ENCODE measurements at places on chromosomes 1 and 21.

GRCh38 chr1:111251570-111251969 is 24.1 kb downstream of the CHI3L2 start:
- no peak for DNase-seq

DNA sequence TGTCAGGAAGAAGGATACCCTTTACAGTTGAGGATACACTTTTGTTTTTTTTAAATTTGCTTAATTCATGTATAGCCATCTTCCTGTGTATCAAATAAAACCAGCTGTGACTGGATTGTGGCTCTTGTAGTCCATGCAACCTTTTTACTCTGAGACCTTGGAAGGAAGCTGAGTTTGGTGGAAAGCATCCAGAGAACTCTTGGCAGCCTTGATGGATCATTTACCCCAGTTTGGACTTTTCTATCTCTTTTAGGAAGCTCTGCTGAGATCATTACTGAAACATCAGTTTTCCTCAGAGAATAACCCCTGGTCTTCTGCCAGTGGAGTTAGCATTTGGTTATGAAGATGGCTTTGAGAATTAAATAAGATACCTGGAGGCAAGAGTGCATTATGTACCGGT is 21.2 kb upstream of the APOBEC4 start:
- no peak for DNase-seq

DNA sequence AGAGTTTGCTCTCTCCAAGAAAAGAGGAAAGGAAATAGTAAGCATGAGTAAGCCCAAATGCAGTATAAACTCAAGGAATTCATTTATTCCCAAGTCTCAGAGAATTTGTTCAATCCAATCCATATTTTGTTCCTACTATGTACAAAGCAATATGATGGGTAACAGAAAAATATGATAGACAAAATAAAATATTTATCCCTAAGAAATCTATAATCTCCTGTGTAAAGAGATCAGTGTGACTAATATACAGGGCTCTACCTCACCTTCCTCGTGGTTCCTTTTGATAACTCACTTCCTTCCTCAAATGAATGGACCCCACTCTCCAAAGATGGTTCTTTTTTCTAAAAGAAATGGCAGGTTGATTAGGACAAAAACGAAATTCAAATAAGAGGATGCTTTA is 7.6 kb downstream of the CLSPN start:
- DNase-seq = no peak

DNA sequence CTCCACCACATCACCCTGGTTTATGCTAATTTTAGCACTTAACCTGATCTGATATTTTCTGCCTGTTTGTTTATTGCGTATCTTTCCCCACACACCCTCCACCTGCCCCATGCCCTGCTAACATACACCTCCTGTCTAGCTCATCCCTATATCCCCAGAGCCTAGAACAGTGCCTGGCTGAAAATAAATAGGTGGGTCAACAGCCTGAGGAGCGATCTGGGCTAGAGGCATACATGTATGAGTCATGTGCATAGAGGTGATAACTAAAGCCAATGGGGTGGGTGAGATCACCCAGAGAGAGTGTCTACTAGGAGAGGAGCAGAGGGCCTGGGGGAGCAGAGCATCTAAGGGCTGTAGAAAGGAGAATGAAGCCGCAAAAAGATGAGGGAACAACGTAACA is 2.7 kb downstream of the HTR1D start:
- no peak for DNase-seq

GRCh38 chr1:86000601-86001000 is 156.0 kb downstream of the COL24A1 start:
- DNase-seq = no peak

DNA sequence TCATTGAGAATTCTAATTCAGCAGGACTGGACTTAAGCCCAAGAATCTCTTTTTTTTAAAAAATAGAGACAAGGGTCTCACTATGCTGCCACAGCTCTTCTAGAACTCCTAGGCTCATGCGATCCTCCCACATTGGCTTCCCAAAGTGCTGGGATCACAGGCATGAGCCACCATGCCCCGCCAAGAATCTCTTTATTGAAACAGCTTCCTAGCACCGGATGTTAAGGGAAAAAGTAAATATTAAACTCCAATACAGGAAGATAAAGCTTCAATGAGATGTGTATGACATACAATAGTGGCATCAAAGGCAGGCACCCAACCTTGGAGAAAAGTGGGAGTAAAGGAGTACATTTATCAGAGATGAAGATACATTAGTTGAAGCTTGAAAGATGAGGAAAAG is 25.5 kb downstream of the PUM1 start:
- no peak for DNase-seq

GRCh38 chr21:16504766-16505165 is 775.0 kb downstream of the USP25 start:
- DNase-seq = no peak

- DNase-seq = no peak
Observed at GRCh38 chr1:15509586-15509985, 14.4 kb downstream of the CASP9 start.

- no peak for DNase-seq
Observed at GRCh38 chr1:94303005-94303404, 65.6 kb upstream of the ARHGAP29 start.

DNA sequence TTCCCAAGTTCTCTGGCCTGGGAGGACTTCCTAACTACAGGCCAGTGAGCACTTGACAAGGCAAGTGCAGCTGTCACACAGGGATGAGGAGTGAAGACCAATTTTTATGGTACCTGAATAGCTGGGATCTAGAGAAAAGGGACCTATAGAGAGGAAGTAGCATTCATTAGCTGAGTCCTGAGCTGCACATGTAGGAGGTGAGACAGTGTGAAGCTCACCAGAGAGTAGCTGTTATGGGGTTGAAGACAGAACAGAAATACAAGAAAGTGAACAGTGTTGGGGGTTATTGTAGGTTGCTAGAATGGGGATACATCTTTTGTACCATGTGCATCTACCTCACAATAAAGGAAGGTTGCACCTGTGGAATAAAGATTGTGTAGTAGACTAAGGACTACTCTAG is 37.7 kb upstream of the PYHIN1 start:
- DNase-seq = no peak

DNA sequence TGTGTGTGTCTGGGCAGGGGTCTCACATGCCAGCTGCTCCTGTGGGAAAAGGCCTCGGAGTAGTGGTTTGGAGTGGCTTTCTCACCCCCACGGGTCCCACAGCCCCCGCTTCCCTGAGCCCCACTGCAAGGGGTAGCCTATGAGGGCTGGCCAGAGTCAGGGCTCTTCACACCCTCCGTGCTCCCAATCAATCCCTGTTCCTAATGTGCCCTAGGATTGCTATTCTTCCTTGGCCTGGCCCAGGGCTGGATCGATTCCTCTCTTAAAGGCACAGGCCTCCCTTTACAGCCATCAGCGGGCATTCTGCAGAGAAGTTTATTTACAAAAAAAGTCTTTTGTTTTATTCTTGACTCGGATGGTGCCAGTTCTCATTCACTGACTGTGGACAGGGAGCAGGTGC is 19.3 kb upstream of the ACTL8 start:
- no peak for DNase-seq

DNA sequence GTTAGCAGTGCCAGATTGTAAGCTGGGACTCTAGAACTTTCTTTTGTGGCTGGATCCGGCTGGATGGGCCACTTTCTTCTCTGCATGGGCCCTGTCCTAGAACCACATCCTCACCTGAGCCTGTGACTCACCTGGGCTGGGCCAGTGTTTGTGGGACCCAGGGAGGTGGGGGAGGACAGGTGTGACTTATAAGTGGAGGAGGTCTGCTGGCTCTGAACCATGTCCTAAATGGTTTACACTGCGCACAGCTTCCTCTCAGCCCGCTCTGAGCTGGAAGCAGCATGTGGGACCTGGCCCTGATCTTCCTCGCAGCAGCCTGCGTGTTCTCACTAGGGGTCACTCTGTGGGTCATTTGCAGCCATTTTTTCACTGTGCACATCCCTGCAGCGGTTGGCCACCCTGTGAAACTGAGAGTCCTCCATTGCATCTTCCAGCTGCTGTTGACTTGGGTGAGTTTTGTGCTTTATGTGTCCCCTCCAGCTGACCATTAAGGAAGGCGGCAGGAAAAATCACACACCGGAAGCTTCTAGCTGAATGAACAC is at the start of gene AADACL3:
AADACL3 (plus strand) TSS at position 215 of the 542 bp plus-strand sequence; CDS start at position 282, 67 bp downstream.
- no peak for DNase-seq

DNA sequence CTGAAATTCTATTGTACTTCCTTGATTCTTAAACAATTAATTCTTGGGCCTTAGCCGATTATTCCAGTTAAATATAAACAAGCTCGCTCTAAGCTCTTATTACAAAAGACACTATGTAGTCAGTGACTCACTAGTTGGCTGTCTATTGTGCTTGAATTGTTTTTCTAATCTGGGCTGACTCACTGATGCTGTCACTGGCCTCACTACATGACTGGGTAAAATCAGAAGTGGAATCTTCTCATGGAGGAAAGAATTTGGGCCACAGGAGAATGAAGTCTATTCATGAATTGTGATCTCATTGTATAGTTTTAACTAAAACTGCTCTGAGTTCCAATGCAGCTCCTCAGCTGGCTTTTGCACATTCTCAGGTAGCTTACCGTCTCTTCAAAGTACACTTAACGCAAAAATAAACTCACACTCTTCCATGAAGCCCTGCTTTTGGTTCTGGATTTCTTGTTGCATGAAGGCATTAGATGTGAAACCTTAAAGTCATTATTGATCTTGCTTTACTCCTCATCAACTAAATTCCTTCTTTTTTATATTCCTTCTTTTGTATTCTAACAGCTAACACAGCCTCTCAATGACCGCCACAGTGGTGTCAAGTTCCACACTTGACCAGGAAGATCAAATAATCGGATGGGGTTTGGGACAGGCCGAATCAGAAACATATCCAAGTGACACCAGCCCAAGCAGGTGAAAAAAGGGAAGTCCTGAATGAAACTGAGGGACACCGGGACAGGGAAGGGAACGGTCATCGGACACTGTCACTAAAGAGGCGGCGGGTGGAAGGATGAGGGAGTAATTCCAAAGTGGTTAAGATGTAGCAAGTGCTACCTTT is 80.9 kb upstream of the LBR start:
- no peak for DNase-seq

DNA sequence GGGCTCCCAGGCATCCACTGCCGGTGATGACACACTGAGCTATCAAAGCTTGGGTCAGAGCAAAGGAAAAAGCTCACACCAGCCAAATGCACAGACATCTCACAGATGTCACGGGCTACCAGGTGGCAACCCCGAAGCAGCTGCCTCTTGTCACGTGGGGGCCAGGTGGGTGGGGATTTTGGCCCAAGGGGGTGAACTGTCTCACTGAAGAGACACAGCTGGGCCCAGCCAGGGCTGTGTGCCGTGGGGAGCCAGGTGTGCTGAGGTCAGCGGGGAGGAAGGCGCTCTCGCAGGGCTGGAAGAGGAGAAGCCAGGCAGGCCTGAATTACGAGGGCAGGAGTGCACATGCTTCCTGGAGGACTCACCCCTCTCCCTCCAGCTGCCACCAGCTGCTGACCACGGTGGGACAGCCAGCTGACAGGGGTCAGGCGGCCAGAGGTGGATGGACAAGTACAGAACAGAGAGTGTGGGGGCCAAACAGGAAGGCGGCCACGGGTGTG is 32.4 kb downstream of the KCNN3 start:
- DNase-seq = no peak

GRCh38 chr1:152191711-152192110 is 32.3 kb downstream of the HRNR start:
- DNase-seq = no peak

DNA sequence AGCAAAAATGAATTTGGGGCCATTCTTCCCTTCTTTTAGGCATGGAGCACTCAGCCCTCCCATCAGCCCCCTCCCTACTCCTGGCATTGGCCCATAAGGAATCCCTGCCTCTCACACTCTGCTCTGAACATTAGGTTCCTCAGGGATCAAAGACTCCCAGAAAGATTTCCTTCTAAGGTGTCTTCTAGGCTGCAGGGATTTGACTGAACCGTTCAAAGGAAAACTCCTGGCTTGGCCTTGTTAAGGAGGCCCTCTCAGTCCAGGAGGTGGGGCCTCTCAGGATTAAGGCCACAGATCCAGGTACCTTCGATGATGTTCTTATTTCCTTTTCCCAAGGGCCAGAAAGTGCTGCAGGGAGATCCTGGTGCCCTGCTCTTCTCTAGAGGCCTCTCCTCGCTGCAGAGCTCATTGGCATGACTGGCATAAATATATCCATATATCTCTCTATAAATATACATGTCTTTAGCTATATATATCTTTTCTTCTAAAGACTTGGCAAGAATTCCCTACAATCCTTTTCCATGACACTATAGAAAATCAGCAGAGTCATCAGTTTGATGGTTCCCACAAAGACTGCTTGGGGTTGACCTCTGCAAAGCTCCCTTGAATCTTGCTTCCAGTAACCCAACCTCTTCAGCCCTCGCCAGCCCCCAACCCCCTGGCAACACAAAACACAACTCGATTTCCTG is 59.1 kb downstream of the PLXNA2 start:
- no peak for DNase-seq

GRCh38 chr1:46539972-46540371 is 11.5 kb downstream of the KNCN start:
- no peak for DNase-seq

DNA sequence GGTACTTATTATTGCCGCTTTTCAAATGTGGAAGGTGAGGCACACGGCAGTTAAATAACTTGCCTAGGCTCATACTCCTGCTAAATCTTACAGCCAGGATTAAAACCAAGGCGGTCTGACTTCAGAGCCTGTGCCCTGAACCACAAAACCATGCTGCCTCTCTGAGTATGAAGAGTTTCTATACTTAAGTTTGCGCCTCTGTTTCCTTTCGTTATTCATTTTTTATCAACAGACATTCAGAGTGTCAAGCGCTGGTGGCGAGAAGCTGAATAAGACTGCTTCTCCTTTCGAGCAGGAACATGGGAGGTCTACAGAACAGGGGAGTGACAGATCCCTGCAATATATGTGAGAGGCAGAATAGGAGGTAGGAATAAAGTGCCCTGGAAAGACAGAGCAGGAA is 96.0 kb upstream of the DUSP10 start:
- no peak for DNase-seq
